ENCODE measurements at places on chromosomes 1 and 21.
A peak's percentile ranks its signal among the peaks of the same experiment; 100 is the strongest.

DNA sequence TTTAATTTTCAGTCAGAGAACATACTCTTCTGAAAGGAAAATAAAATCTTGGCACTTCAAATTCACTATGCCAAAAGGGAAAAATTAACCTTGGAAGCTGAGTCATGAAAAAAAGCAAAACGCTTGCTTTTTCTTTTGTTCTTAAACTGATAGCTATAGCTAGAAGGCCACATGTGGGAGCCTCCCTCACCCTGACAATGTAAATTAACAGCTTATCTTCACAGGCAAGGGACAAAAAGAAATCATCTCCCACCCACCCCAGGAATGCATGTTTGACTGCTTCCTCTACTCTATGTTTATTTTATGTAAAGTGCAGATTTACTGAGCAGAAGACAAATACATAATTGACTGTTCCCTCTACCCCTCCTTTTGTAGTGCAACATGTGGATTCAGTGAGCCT lies 38.0 kb downstream of the EBNA1BP2 start:
- no peak for DNase-seq

GRCh38 chr21:35020902-35021301 lies 28.2 kb downstream of the RUNX1 start:
- DNase-seq = no peak

GRCh38 chr1:114737314-114737849 lies 20.4 kb downstream of the CSDE1 start:
- DNase-seq = no peak

DNA sequence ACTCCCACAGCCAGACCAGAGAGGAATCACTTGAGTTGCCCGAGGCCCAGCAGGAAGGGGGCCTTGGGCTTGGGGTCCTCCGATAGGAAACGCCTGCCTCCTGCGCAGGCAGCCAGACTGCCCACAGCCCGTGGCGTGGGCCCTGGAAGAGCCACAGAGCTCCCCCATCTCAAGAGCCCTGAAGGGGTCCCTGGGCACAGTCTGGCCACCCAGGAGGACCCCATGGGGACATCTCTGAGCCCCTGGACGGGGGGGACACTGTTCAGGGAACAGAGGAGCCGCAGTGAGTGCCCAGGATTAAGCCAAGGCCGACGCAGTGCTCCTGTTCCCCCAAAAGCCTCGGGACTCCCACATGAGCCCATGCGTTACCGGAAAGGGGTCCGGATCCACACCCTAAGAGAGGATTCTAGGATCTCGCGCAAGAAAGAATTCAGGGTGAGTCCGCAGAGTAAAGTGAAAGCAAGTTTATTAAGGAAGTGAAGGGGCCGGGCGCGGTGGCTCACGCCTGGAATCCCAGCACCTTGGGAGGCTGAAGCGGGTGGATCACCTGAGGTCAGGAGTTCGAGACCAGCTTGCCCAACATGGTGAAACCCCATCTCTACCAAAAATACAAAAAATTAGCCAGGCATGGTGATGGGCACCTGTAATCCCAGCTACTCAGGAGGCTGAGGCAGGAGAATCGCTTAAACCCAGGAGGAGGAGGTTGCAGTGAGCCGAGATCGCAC lies 38.1 kb upstream of the LBR start:
- no peak for DNase-seq

- DNase-seq = peak; percentile 89
Observed at GRCh38 chr1:119712342-119713038, 756 bp downstream of the PHGDH start.

GRCh38 chr1:68225781-68226180 lies 6.5 kb downstream of the WLS start:
- DNase-seq = no peak

Measured in NCI-H69 (cell line).